ENCODE measurements at places on chromosomes 11 and 22.
A peak's percentile ranks its signal among the peaks of the same experiment; 100 is the strongest.

- DNase-seq, result no peak
Measured at GRCh38 chr22:45441138-45441537, 27.6 kb downstream of the RIBC2 start.

GRCh38 chr22:17853073-17853472 is 78.8 kb upstream of the BID start:
- DNase-seq, result no peak

DNA sequence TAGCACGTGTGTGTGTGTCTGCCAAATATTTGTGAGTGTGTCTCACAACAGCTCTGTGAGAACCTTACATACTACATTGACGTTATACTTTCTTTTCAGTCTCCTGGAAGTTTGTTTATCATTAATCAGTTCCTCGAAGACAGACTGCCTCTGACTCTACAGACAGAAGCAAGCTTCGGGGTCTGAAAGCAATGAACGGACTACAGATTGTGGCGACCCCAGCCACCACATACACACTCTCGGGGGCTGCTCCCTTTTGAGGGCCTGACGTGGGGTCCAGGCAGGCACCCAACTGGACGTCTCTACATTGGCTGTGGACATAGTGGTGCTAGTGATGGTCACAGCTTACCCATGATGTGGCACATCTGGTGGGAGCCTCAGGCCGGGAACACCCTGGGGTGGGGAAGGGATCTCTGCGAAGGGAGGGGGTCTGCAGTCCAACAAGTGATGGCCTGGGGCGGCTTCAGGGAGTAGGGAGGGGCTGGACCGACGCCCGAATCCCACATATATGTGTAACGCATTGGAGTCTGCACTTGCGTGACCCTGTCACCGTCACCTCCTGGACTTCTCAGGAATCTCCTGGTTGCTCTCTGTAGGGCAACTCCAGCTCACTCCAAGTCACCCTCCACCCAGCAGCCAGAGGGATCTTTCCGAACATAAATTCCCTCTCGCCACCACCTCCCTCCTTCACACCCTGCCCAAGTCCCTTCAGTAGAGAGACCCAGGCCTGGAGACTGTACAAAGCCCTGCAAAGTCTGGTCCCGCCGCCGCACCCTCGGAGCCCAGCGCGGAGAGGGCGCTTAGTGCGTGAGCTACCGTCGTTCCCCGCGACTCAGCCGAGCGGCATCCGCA is 30.4 kb upstream of the TRIM29 start:
- peak; percentile 91 for DNase-seq

DNA sequence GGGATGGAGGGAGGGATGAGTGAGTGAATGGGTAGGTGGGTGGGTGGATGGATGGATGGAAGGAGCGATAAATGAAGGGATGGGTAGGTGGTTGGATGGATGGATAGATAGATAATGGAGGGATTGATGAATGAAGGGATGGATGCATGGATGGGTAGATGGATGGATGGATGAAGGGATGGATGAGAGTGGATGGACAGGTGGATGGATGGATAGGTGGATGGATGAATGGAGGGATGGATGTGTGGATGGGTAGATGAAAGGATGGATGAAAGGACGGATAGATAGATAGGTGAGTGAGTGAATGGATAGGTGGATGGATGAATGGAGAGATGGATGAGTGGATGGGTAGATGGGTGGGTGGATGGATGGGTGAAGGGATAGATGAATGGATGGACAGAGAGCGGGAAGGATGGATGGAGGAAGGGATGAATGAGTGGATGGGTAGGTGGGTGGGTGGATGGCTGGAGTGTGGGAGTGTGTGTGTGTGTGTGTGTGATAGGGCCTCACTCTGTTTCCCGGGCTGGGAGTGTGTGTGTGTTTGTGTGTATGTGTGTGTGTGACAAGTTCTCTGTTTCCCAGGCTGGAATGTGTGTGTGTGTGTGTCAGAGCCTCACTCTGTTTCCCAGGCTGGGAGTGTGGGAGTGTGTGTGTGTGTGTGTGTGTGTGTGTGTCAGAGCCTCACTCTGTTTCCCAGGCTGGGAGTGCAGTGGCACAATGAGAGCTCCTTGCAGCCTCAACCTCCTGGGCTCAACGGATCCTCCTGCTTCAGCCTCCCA is 2.1 kb upstream of the PRR33 start:
- no peak for DNase-seq

GRCh38 chr11:12272821-12273617 is 104.4 kb upstream of the PARVA start:
- DNase-seq, result no peak

GRCh38 chr22:19180740-19181410 is 2.3 kb upstream of the SLC25A1 start:
- DNase-seq, result no peak

DNA sequence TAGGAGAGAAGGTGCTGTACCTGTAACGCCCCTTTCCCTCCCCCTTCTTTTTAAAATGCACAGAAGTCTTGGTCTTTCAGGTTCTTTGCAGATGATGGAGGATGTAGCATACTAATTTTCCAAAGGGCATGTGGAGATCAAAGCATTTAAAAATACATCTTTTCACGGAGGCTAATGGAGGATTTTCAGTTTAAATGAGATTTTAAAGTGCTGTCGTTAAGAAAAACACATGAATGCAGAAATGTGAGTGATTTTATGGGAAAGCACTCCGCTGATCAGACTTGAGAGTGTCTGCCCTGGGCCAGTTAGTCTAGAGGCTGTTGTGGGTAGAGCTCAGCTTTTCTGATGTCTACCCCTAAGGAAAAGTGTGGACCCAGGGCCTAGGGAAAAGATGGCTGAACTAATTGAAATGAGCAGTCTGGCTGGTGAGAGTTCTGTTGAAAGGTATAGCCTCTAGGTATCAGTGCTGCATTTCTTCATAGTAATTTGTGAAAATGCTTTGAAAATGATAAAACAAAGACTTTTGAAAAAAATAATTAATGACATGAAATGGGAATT is 2.5 kb downstream of the AMOTL1 start:
- no peak for DNase-seq

GRCh38 chr11:7473717-7474116 is 11.6 kb upstream of the OLFML1 start:
- DNase-seq, result no peak

- no peak for DNase-seq
Measured at GRCh38 chr11:76207642-76208401, 1.5 kb upstream of the WNT11 start.

GRCh38 chr22:25655371-25655935 is 86.5 kb upstream of the MYO18B start:
- DNase-seq, result no peak

DNA sequence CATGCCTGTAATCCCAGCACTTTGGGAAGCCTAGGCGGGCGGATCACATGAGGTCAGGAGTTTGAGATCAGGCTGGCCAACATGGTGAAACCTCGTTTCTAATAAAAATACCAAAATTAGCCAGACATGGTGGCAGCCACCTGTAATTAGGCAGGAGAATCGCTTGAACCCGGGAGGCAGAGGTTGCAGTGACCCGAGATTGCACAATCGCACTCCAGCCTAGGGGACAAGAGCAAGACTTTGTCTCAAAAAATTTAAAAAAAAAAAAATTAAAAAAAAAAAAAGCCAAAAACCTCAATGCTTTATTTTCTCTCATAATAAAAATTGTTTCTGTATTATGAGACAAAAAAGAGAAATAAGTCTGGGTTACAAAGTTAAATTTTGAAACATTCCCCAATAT is 54.2 kb downstream of the RDX start:
- DNase-seq, result no peak

- DNase-seq, result no peak
Measured at GRCh38 chr22:19067696-19068348, 54.4 kb downstream of the DGCR2 start.

- DNase-seq, result no peak
Measured at GRCh38 chr11:12170984-12171383, 60.6 kb downstream of the MICAL2 start.

DNA sequence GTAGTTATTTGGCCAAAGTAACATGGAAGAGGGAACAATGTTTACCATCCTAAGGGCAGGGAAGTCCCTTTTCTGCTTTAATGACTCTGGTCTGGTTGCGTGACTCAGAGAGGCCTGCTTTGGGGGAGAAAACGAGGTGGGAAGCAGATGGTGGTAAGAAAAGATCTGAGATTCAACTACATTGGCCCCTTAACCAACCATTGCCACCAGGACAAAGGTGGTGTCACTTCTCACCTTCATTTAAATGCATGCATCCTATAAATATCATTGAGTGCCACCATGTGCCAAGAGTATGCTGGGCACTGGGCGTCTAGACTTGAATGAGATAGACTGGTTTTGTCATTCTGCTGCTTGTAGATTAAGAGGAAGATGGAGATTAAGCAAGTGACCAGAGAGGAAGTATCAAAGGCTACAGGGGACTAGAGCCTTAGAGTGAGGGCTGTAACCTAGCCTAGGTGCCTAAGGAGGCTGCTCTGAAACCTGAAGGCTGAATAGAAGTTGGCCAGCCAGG is 3.6 kb upstream of the SORL1 start:
- DNase-seq, result no peak

DNA sequence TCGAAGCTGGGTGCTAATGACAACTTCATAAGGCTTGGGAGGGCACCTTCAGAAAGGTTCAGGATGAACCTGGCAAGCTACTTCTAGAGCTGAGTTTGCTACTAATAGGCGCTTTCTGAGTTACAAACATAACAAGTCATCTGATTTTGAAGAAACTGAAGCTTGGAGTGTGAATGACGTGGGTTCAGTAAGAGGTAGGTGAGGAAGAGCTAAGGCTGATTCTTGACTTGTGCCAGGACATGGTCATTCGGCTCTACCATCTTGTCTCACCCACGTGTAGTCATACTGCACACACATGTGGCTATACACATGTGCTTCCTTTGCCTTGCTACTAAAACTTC is 56.4 kb downstream of the SWAP70 start:
- DNase-seq, result no peak

DNA sequence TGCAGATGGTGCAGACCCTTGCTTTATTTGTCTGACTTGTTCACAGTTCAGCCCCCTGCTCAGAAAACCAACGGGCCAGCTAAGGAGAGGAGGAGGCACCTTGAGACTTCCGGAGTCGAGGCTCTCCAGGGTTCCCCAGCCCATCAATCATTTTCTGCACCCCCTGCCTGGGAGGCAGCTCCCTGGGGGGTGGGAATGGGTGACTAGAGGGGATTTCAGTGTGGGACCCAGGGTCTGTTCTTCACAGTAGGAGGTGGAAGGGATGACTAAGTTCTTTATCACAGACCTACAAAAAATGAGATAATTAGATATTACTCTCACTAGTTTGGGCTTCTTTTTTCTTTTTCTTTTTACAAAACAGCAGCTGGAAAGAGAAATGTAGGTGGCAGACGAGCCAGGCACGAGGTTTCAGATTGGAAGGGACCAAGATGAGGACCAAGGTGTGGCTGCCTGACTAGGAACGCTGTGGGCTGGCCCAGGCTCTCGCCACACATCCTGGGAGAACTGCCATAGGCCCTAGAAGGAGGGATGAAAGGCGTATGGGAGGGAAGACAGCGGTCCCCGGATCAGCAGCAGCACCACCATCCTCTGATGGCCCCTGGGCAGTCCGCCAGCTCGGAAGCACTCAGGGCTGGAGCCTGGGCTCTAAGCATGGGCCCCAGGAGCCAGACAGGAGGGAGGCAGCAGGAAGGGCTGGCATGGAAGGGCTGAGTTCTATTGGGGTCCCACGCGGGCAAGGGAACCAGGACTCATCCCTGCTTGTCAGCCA is 14.2 kb downstream of the TXN2 start:
- DNase-seq, result no peak

- DNase-seq, result no peak
Measured at GRCh38 chr22:37207981-37208380, 4.3 kb downstream of the SSTR3 start.

GRCh38 chr22:37485395-37486223 is 575 bp downstream of the MFNG start:
- DNase-seq, result no peak

DNA sequence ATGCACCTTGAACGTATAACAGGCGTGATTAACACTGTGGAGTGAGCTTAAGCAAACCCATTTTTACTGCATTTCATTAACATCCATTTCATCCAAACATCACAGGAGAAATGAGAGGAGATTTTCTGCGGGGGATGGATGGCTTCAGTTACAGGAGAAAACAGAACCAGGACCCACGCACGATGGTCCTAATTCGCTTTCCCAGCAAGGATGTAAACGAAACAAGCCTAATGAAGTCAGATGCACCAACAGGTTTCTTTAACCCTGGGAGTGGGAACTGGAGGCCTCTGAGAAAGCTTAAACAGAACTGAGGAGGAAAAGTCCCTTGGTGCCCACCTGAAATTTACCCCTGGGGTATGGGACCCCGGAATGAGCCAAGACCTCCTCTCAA is 2.7 kb downstream of the CADM1 start:
- no peak for DNase-seq

DNA sequence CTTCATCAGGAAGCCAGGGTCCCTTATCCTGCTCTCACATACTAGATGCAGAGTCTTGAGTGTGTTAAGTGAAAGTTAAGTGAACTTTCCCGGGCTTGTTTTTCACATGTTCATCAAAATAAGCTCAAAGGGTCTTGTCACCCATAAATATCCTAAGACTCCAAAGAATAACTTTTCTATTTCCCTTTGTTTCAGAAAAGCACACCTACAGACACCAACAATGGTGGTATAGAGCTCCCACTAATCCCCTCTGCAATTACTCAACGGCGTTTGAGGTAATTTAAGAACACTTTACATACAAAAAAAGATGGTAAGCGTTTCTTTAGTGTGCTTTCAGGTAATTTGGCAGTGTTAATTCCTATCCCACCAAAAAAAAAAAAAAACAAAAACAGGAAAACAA is 2.5 kb downstream of the PRR14L start:
- no peak for DNase-seq

DNA sequence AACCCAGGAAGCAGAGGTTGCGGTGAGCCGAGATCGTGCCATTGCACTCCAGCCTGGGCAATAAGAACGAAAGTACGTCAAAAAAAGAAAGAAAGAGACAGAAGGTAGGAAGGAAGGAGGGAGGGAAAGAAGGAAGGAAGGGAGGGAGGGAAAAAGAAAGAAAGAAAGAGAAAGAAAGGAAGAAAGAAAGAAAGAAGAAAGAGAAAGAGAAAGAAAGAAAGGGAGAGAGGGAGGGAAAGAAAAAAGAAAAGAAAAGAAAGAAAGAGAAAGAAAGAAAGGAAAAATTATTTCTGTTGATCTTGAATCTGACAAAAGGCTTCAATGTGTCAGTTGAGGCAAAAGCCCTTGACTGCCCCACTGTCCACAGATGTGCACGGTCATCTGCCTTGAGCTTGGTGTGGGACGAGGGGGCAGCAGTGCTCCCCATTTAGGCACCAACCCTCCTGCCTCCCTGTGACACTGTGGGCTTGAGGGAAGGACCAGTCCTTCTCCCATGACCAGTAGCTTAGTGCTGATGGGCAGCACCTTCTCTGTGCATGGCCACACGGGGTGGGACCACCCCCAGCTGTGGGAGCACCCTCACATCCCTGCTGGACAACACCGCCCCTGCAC is 24.4 kb downstream of the KCTD17 start:
- no peak for DNase-seq

GRCh38 chr11:67410369-67410831 is 5.1 kb upstream of the CARNS1 start:
- no peak for DNase-seq

- DNase-seq, result no peak
Measured at GRCh38 chr11:118635237-118635591, 27.8 kb downstream of the PHLDB1 start.

DNA sequence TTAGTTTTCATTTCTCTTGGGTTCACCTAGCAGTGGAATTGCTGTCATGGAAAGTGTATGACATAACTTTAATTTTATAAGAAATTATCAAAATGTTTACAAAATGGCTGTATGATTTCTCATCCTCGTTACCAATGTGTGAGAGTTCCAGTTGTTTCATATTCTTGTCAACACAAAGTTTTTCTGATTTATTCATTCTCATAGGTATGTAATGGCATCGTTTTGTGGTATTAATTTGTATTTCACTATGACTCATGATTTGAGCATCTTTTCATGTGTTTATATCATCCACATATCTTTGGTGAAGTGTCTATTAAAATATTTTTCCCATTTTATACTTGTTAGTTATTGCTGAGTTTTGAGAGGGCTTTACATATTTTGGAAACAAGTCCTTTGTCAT is 5.5 kb downstream of the FAM111B start:
- DNase-seq, result no peak
